Substantia nigra (tissue), 51 donors: ENCODE measurements at places on chromosomes 16 and 17.

DNA sequence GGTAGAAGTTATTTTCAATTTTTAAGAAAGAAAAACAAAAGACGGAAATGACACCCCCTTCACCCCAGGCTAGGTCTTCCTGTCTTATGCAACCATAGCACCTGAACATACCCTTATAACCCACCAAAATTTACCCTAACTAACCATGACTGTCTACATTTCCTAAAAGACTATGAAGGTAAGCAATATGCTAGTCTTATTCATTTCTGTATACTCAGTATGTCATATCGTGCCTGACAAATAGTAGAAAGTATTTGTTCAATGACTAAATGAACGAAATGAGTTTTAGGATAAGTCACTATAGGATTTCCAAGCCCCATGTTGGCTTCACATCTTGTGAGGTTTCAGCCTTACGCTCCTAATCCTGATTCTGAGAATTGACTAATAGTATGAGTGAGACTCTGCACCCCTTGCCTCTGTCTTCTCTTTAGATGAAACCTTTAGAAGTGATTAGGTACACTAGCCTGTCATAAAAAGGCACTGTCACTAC, 6.5 kb downstream of the ADAT1 start:
- no peak for DNase-seq

- no peak for DNase-seq
Measured at GRCh38 chr17:7646457-7646856, 4.3 kb upstream of the ATP1B2 start.

DNA sequence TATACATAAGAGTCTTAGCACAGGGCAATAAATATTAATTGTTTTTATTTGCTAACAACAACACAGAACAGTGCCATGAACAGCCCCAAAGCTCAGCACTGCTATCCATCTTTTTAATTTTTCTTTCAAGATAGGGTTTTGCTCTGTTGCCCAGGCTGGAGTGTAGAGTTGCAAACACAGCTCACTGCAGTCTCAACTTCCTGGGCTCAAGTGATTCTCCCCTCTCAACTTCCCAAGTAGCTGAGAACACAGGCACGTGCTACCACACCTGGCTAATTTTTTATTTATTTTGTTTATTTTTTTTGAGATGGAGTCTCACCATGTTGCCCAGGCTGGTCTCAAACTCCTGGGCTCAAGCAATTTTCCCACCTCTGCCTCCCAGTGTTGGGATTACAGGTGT, 47.6 kb upstream of the AKAP1 start:
- no peak for DNase-seq

DNA sequence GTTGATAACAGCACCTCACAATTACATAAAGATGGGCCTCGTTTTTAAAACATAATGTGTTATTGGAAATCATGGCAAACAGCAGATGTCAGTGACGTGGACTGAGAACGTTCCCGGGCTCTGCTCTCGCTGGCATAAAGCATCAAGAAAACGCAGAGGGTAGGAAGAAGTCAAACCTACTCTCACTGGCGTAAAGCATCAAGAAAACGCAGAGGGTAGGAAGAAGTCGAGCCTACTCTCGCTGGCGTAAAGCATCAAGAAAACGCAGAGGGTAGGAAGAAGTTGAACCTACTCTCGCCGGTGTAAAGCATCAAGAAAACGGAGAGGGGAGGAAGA, 110.6 kb downstream of the VPS53 start:
- no peak for DNase-seq
